GM23248 (cell line): ENCODE measurements at places on chromosomes 13 and 19.

GRCh38 chr13:63446329-63446728 lies 2030.7 kb upstream of the PCDH20 start:
- DNase-seq: no peak

DNA sequence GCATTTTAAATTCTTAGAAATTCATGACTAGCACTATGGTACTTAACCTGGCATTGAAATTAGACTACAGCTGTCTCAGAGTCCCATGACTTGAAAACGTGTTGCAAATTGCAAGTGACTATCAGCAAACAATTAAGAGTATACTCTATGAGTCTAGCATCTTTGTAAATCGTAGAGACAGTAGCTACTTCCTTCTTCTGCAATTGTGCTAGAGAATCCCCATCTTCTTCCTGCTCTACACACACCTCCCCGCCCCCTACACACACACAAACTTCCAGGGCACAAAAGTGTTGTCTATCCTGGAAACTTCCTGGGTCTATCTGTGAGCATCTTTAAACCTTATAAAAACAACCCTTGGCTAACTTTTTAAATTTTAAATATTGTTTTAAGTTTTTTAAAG lies 35.2 kb upstream of the MIR17HG start:
- no peak for DNase-seq

DNA sequence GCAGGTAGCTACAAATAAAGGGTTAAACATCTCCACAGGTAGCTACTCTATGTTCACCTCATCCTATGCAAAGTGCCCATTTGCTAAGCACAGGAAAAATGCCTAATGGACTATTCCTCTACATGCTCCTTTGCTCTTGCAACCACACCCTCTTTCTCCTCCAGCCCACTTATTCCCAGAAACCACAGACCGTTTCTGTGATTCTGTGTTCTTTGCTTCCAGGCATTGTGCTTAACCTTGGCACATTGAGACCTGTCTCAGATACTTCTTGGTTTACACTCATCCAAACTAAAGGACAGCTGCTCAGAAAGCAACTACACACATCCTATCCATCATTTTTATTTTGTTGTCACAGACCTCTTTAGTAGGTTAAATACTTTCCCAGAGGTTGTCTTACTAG lies 785.0 kb upstream of the MIR17HG start:
- no peak for DNase-seq

GRCh38 chr19:32067685-32068084 lies 277.7 kb upstream of the ZNF507 start:
- no peak for DNase-seq

DNA sequence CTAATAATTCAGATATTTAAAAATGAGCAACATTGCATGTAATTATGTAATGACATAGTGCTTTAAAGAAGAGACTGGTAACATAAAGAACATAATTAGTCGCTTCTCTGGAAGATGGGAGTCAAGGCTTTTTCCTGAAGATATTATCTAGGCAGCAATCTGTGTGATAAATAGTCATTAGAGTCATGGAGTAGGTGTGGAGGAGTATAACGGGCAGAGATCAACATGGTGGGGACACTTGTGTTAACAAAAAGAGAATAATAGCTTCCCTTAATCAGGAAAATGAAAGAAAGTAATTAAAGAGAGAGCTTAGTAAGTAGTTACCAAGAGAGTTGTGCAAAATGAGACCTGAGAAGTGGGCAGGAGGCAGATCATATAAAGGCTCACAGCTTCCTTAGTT lies 1417.1 kb upstream of the ATXN8OS start:
- DNase-seq: no peak

GRCh38 chr13:66661336-66661735 lies 568.8 kb downstream of the PCDH9 start:
- no peak for DNase-seq

GRCh38 chr19:32287811-32288227 lies 57.6 kb upstream of the ZNF507 start:
- peak; percentile 76 for DNase-seq

- no peak for DNase-seq
Measured at GRCh38 chr13:37392389-37392788, 206.2 kb downstream of the POSTN start.

DNA sequence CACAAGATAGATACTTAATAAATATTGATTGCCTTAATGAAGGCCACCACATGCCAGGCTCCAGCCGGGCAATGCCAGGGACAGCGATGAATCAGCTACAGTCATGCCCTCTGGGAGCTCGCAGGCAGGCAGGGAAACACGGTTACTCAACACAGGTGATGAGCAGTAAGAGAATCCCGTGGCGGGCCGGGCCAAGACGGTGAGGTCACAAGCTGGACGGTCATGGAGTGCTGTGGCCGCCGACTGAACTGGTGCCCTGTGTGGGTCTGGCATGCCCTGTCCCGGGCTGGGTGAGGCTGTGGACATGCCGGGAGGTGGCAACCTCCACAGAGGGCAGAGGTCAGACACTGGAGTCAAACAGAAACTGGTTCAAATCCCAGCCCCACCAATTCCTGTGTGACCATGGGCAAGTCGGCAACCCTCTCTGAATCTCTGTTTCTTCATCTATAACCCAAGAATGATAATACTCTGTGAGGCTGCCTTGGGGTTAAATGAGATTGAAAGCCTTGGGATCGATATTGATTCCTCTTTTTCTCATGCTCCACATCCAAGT lies 13.2 kb upstream of the PAK4 start:
- DNase-seq: peak; percentile 32

- peak; percentile 85 for DNase-seq
Measured at GRCh38 chr13:76717092-76717491, 169.1 kb downstream of the KCTD12 start.

DNA sequence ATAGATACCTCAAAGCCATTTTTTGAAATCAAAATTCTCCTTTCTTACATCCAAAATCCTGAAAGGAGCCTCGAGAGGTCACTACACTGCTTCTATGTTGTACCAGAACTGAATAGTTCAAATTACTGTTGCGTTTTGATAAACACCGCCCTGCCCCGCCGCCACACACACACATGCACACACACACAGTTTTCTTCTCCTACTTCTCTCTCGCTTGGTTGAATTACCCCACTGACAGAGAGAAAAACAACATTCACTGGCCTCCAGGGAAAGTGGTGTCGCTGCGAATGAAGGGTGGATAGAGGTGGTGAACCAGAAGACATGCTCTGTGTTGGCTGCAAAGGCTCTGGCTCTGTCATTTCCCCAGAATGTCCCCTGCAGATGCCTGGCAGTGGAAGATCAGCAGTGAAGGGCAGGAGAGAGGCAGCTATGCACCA lies 183.4 kb upstream of the RFC3 start:
- no peak for DNase-seq

- DNase-seq: no peak
Measured at GRCh38 chr13:66803013-66803807, 426.9 kb downstream of the PCDH9 start.

- DNase-seq: no peak
Measured at GRCh38 chr13:75341028-75341427, 140.9 kb downstream of the TBC1D4 start.

DNA sequence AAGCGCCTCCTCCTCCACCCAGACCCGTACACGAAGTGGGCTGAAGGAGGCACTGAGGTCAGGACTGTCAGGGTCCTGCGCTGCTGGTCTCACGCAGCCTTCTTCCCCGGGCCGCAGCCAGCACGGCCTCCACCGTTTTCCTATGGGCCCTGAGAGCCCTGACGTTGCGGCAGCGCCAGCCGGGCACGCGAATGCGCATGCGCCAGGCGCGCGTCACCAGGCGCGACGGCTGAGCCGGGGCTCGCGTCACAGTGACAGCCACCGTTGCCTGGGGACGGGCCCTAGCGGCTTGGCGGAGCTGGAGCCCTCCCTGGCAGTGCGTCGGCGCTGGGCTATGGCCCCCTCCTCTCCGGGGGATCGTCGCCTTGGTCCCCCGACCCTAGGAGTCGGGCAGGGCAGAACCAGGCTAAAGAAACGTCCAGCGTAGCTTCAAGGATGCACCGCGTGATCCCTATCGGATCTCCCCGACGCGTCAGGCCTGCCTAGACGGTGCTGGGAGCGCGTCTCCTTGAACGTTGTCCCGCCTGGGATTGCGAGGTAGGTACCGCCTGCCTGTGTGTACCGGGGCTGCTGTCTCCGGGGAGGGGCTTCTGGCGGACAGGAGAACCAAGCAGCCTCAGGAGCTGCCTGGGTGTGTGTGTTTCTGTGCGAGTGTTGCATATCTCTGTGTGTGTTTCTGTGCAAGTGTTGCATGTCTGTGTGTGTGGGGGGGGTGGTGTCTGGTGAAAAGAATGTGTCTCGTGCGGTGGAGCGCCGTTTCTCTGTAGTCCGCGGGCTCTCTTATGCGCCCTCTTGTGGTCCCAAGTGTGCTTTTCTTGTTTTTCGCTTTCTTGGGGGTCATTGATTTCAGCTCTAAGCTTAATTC lies 43.2 kb downstream of the ZNF571 start:
- peak; percentile 75 for DNase-seq

DNA sequence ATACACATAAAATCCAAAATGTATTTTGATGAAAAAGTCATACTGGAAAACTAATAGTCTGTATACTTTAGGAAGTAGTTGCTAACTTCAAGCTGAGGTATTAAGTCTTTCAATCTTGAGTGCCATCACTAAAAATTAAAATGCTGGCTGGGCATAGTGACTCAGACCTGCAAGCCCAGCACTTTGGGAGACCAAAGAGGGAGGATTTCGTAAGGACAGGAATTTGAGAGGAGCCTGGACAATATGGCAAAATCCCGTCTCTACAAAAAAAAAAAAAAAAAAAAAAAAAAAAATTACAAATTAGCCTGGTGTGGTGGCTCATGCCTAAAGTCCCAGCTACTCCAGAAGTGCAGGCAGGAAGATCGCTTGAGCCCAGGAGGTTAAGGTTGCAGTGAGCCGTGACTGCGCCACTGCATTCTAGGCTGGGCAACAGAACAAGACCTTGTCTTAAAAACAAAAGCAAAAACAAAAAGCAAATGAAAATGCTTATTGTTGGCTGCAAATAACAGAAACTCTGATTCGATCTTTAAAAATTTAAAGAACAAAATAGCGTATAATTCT lies 1994.2 kb upstream of the PCDH20 start:
- no peak for DNase-seq

- DNase-seq: no peak
Measured at GRCh38 chr19:10137751-10138682, 18.3 kb upstream of the EIF3G start.

DNA sequence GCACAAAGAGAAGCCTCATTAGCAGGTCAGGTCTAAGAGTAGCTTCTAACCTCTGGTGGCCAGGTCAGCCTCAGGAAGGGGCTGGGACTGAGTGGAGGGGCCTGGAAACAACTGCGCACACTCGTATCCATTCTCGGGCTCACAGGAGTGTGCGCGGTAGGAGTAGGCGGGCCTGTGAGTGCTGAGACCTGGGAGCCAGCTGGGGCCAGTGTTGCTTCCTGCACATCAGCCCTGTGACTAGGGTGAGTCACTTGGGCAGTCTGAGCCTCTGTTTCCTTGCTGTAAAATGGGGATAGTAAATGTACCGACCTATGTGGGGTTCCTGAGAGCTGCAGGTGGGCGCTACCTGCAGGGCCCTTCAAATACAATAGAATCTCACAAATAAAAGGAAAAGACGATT lies 26.9 kb downstream of the SIN3B start:
- DNase-seq: no peak

DNA sequence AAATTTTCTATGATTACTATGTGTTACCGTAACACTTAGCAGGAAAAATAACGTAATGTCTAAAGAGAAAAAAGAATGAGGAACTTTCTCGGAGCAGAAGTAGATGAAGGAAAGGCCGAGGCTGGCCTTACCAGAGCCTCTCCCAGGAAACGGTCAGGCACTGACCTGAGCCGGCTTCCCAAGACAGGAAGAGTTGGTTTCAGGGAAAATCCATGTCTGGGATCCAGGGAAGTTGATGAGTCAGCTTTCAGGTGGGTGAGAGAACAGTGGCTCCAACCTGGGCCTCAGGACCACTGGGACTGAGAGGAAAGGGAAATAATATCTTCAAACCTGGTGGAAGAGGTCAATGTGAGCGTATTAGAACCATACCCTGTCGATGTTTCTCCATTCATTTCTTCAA lies 93.3 kb upstream of the UBL3 start:
- DNase-seq: no peak

DNA sequence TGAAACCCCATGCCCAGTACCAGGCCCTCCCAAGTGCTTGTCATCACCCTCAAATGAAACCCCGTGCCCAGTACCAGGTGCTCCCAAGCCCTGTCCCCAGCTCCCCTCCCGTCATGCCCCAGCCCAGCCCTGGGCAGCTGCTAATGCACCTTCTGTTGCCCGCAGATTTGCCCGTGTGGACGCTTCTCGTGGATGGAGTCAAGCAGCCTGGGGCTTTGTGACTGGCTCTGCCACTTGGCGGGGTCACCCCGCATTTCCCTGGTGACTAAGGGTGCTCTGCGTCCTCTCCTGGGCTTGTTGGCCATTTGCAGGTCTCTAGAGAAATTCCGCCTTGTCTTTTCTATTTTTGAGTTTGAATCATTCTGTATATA lies 82.7 kb downstream of the ATP11A start:
- DNase-seq: no peak

- peak; percentile 2 for DNase-seq
Measured at GRCh38 chr13:109191413-109191812, 562.0 kb downstream of the MYO16 start.

GRCh38 chr13:26497968-26498511 lies 59.4 kb upstream of the WASF3 start:
- DNase-seq: peak; percentile 96

- no peak for DNase-seq
Measured at GRCh38 chr13:39893808-39894207, 238.3 kb downstream of the COG6 start.

GRCh38 chr13:113759525-113760137 lies 605 bp downstream of the TMEM255B start:
- DNase-seq: peak; percentile 45

DNA sequence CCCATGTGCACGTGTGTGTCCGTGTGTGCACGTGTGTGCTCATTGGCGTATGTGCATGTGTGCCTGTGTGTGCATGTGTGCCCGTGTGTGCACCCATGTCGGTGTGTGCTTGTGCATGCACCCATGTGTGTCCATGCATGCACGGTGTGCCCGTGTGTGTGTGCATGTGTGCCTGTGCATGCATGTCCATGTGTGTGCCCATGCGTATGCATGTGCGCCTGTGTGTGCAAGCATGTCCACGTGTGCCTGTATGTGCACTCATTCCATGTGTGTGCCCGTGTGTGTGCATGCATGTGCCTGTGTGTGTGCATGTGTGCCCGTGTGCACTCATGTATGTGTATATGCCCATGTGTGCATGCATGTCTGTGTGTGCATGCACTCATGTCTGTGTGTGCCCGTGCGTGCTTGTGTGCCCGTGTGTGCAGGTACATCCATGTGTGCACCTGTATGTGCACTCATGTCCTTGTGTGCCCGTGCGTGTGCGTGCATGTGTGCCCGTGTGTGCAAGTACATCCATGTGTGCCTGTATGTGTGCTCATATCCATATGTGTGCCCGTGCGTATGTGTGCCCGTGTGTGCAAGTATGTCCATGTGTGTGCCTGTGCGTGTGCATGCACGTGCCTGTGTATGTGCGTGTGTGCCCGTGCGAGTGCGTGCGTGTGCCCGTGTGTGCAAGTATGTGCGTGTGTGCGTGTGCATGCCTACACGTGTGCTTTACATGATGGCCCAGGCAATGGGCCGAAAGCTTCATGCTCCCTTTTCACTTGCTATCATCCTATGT lies 21.6 kb upstream of the MATK start:
- no peak for DNase-seq
